WTC11 (cell line): ENCODE measurements at places on chromosomes 16 and 17. TPM values are rescaled to one million over a fixed set of nuclear protein-coding genes. Genes with fewer than 3 reads are reported as not detected.

DNA sequence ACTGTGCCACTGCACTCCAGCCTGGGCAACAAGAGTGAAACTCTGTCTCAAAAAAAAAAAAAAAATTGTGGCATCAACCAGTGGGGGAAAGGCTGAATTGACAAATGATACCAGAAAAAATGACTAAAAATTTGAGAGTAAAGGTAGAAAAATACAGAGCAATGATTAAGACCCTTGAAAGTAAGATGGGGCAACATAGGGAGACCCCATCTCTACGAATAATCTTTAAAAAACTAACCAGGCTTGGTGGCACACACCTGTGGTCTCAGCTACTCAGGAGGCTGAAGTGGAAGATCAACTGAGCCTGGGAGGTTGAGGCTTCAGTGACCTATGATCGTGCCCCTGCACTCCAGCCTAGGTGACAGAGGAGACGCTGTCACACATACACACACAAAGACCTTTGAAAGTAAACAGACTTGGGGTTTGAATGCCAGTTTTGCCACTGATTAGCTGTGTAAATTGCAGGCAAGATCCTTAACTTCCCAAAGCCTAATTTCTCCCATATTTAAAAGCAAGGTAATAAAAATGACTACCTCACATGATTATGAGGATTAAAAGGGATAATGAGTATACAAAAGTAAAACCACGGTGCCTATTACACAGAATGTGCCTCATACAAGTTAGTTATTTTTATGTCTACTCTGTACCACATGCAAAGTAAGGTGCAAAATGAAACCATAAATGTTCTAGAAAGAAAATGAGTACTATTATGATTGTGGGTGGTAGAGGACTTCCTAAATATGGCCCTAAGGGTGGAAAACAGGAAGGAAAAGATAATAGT, 21.7 kb upstream of the PAFAH1B1 start:
- H3K4me1 ChIP-seq = no peaks in the 10 kb centered on the region
- no peaks in the 10 kb centered on the region for H3K27me3 ChIP-seq
- no peaks in the 10 kb centered on the region for H3K36me3 ChIP-seq
- no peak overlapping the region for H3K4me3 ChIP-seq

GRCh38 chr17:74520790-74521480, 10.3 kb downstream of the CD300LB start:
- H3K4me1 ChIP-seq = no peaks in the 10 kb centered on the region
- no peak overlapping the region for H3K27ac ChIP-seq
- H3K4me3 ChIP-seq = no peak overlapping the region
- no peak for DNase-seq
- H3K27me3 ChIP-seq = peaks cover 18% of the 10 kb centered on the region
- no peaks in the 10 kb centered on the region; the same call in 1 of the 2 replicates for H3K36me3 ChIP-seq

DNA sequence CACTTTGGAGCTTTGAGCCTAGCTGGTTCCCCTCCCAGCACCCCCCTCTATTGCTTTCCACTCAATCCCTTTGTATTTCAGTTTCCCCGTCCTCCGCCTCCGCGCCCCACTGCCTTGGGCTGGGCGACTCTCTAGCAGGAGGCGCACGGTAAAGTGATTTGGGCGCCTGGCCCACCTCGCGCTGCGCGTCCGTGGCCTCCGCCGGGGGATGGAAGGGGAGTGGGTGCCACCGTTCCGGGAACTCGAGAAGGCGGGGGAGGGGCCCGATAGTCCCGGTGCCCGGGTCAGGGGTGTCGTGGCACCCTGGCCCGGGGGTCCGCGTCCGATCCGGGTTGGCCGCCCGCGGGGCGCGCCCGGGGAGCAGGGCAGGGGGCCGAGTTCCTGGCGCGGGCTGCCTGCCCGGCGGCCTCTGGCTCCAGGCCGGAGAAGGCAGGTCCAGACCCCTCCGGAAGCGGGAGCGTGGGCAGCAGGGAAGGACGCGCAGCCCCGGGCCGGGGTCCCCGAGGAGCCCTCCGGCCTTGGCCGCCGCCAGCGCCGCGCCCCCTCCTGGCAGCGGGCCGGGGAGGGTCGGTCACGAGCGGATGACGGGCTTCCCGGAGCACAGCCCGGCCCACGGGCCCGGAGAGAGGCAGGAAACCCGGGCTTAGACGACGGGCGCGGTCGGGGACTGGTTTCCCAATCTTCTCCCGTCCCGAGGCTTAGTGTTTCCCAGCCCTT, 15.8 kb downstream of the MEOX1 start:
- H3K4me3 ChIP-seq = peak overlapping the region; percentile 62
- H3K27me3 ChIP-seq = peaks cover 10% of the 10 kb centered on the region
- DNase-seq = peak; percentile 60
- H3K4me1 ChIP-seq = peaks cover 9% of the 10 kb centered on the region

- H3K4me3 ChIP-seq = no peak overlapping the region
- no peak overlapping the region for H3K27ac ChIP-seq
- DNase-seq = no peak
- H3K36me3 ChIP-seq = 0 out of 2 replicates have a peak, but pooled peaks cover 2% of the 10 kb centered on the region
These were observed 10.3 kb upstream of the SRCAP start for GRCh38 chr16:30688701-30689100.

GRCh38 chr17:82374626-82375331, 3.2 kb downstream of the UTS2R start:
- no peak overlapping the region for H3K27ac ChIP-seq
- H3K27me3 ChIP-seq = peaks cover 52% of the 10 kb centered on the region

STH gene
- total RNA-seq = not detected in 3 replicates

USP6 gene
- total RNA-seq = 0.20 to 0.25 TPM (median 0.23 TPM) in 3 replicates

MT1F gene
- total RNA-seq = 50.6 to 60.2 TPM (median 58.2 TPM) in 3 replicates

HBQ1 gene
- total RNA-seq = 3.0 to 7.8 TPM (median 5.2 TPM) in 3 replicates

CD300A gene
- total RNA-seq = 1.1 to 2.0 TPM (median 1.7 TPM) in 3 replicates

PPY gene
- not detected in 3 replicates for total RNA-seq
